ENCODE measurements at places on chromosomes 16 and 17. TPM values are rescaled to one million over a fixed set of nuclear protein-coding genes. Genes with fewer than 3 reads are reported as not detected.

SOX15 gene
- not detected for polyA plus RNA-seq

PRSS22 gene
- not detected for polyA plus RNA-seq

DNA sequence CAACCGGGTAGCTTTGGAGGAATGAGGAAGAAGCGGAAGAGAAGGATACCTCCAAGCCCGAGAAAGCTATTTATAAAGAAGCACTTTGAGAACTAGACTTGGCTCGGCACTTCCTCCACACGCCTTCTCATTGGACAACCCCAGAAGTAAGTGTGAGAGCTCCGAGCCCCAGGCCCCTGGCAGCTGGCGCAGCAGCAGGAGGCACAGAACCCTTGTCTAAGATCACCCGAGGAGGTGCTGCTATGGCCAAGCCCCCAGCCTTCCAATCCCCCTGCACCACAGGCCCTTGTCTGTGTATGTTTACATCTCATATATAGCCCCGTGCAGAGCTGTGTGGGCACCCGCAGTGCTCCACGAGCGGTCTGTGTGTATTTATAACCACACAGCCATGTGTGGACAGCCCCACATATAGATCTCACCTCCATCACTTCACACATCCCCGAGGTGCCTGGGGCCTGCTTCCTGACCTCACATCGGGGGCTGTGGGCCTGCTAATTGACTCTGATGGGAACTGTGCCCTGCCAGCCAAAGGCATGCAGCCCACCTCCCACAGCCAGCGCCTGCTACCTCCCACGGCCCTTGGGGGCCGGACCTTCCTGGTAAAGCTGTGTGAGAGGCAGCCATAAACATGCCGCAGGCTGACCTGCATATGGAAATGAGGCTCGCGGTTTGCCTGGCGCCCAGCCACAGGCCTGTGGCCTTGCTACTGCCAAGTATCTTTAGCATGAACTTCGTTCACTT, 96.1 kb downstream of the C17orf67 start:
- DNase-seq = no peak

GRCh38 chr16:57422026-57422944, 17.7 kb downstream of the CCL17 start:
- no peak for DNase-seq

SMIM22 gene
- polyA plus RNA-seq = not detected

SLC35G6 gene
- polyA plus RNA-seq = not detected

DNA sequence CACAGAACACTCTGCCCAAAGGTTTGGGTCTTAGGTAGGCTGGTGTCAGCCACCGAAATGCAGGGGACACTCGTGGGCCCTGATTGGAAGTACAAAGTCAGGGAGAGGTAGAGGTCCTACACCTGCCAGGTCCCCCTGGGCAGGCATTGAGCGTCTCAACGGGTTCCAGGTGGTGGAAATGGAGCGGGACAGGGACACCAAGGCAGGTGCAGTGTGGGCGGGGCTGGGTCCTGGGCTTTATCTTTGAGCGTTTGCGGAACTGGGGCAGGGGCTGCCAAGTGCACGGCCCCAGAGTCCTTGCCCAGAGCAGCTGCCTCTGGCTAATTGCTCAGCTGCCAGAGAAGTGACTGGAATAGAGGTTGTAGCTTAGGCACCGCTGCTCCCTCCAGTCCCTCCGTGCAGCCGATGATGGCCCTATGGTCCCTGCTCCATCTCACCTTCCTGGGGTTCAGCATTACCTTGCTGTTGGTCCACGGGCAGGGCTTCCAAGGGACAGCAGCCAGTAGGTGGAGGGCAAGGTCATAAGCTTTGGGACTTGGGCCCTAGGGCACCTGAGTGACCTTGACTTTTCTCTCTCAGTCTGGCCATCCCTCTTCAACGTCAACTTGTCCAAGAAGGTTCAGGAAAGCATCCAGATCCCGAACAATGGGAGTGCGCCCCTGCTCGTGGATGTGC, at the start of gene ZACN:
TSS of gene ZACN (plus strand) at position 323 of the 675 bp plus-strand sequence. CDS start at position 406, 83 bp downstream.
- DNase-seq = no peak

GRCh38 chr16:63530208-63530607, 1494.0 kb upstream of the CDH8 start:
- no peak for DNase-seq

DNA sequence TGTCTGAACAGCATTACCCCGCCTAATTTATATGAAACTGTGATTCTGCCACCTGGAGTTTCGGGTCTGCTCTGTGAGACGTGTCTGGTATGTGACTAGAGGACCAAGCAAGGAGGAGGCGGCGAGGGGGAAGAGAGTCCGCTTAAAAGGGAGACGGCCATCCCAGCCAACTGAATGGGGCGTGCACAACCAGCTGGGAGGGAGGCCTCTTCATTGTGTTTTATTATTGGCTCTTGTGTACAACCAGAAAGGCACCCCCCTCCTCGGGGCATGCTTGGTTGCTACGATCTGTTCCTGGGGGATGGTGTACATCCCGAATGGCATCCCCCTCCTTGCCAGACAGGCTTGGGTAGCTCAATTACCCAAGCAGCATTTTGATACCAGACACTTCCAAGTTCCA, 384.5 kb upstream of the SALL1 start:
- no peak for DNase-seq

- no peak for DNase-seq
Measured at GRCh38 chr17:21164216-21164615, 37.5 kb downstream of the DHRS7B start.

- DNase-seq = no peak
Measured at GRCh38 chr17:13638855-13639458, 37.2 kb upstream of the HS3ST3A1 start.

WWP2 gene
- 36.9 TPM for polyA plus RNA-seq

DNA sequence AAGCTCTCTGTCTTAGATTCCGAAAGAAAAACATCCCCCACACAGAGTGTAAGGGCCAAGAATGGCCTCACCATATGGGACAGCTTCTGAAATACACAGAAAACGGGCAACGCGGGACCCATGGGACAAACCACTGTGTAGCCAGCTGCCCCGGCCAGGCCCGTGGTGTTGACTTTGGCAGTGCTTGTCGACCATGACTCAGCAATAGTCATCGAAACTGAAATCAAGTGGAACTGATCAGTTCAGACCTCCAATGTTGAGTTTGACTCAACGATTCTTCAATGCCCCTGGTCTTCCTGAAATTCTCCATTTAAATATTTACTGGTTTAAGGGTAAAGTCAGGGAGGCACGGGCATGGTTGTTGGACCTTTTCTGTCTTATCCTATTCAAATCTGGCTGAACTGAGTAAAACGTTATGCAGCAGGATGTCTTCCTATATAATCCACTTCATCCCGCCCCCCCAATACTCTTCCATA, 27.5 kb downstream of the ZFHX3 start:
- no peak for DNase-seq

DNA sequence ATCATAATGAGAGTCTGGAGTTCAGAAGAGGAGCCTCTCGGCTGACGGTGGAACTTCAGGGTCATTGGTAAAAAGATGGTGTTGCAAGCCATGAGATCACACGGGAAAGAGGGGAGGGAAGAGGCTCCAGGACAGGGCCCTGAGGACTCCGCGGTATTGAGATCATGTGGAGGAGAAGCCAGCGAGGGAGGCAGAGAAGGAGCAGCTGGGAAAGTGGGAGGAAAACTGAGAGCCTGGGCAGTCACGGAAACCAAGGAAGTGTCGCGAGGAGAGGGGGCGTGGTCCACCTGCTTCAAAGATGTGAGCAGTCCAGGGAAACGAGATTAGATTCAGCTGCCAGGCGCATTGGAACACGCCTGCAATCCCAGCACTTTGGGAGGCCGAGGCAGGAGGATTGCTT, 27.7 kb upstream of the SBK1 start:
- DNase-seq = no peak

GRCh38 chr16:86050591-86051367, 151.8 kb downstream of the IRF8 start:
- no peak for DNase-seq

SNAI3 gene
- 13.5 TPM for polyA plus RNA-seq

Data from CD4-positive, CD25-positive, alpha-beta regulatory T cell (primary cell).